ENCODE measurements at places on chromosomes 5 and 9.

GRCh38 chr9:126791406-126792230 is 13.2 kb upstream of the ZBTB43 start:
- DNase-seq, result no peak

DNA sequence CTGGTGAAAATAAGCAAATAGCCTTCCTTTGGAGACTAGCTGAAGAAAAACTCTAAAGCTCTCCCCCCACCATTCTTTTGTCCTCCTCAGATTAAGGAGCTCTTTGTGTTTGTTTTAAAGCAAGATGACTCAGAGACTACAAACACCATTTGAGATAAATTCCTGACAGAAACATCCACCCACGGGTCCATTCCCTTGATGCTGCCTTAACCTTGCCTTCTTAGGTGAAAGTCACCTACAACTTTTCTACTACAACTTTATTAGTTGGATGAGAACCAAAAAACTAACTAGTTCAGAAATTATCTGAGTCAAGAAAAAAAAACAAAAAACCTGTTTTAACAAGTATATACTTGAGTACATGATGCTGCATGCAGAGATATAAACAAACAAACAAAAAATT is 831.1 kb downstream of the NR2F1-AS1 start:
- DNase-seq, result no peak

GRCh38 chr9:100222674-100223073 is 123.6 kb downstream of the INVS start:
- no peak for DNase-seq

- DNase-seq, result no peak
Measured at GRCh38 chr5:33008751-33009418, 297.8 kb downstream of the NPR3 start.

GRCh38 chr9:84788803-84789462 is 119.4 kb downstream of the NTRK2 start:
- no peak for DNase-seq

- no peak for DNase-seq
Measured at GRCh38 chr5:138051441-138052296, 18.8 kb upstream of the FAM13B start.

GRCh38 chr5:82796643-82797416 is 280.4 kb downstream of the TMEM167A start:
- DNase-seq, result no peak

- peak; percentile 34 for DNase-seq
Measured at GRCh38 chr5:140114341-140115185, 654 bp downstream of the PURA start.
